Right ventricle myocardium superior (tissue), 1 donor: ENCODE measurements at places on chromosomes 12 and 14. TPM values are rescaled to one million over a fixed set of nuclear protein-coding genes. Genes with fewer than 3 reads are reported as not detected.

- DNase-seq = no peak
Measured at GRCh38 chr14:41313196-41313595, 293.5 kb upstream of the LRFN5 start.

DNA sequence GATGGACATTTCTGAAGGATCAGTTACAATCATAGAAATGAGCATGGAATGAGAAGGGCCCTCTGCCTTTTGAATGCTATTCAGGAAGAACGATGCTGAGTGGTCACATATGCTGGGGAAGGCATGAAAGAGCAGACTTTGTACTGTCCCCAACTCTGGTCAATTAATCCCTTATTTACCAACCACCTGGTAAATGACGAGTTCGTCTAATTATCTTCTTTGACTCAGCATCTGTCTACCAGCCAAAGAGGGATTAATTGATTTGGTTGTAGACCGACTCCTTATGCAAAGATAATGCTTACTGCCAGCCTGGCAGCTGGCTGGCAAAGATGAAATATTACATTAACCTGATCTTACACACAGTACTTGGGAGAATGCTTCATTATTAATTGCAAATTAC is 152.2 kb downstream of the CHST11 start:
- DNase-seq = no peak

DNA sequence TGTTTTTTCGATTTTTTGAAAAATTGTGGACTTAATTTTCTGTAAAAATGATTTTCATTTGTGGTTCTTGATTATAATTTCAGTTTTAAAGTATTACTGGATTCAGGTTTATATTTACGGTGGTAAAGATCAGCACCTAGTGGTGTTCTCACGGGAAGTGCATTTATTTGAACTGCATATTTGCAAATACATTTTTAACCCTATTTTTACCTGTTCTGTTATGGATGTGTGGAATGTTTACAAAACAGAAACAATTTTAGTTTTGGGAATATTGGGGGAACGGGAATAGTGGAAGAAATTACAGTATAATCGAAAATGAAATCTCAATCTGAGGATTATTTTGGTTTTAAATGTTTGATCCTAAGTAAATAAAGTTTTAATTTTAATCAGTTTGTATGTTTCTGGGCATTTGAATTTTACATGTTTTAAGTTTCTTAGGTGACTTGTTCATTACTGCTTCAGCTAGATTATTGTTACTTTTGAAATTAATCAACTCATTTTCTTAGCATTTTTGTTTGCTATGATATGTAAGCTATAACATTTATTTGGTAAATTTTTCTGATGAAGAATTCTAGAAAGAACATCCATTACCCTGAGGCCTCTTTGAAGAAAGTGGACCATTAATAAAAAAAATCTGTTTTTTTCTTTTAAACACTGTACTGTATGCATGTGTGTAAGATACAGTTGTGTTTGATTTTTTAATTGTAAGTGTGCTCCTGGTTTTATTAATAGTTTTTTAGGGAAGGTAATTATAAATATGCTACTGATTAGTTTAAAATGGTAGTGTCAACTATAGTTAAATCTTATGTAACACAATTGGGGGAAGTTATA is 942 bp downstream of the ATF7IP start:
- no peak for DNase-seq

Gene KRT74
- total RNA-seq = not detected

Gene ENO2
- 7.4 TPM for total RNA-seq

Gene CFAP251
- total RNA-seq = 0.65 TPM

DNA sequence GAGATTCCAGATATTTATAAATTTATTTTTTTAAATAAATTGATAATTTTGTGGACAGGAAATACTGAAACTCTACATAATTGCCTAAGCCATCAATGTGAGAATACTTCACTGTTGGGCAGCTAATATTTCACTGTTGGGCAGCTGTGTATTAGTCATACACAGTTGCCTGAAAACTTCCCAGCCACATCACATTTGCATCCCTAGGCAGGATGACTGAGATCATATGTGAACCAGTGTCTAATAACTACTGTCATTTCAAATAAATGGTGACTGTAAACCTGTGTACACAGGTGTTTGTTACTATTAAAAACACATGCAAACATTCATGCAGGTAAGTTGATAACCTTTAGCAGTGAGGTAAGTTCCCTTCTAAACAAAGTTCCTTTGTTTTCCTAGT is 43.9 kb downstream of the TMTC3 start:
- no peak for DNase-seq

- DNase-seq = no peak
Measured at GRCh38 chr12:33994857-33995808, 27.2 kb upstream of the ALG10 start.

Gene FITM1
- 126 TPM for total RNA-seq

DNA sequence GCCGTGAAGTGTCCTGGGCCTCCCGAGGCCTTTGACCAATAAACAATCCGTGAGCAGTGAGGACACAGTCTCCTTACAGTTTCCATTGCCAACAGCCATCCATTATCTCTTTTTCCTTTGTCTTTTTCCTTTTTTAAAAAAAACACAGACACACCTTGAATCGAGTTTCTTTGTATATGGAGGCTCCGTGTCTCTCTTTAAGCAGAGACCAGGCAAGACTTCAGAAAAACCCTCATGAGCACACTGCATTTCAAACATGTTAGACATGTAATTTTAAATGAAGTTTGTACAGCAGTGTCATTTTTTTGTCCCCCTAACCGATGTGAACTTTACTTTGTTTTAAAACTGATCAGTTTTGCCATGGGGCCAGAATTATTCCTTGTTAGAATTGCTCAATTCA is 111.1 kb downstream of the SPTSSA start:
- no peak for DNase-seq

Gene KLHL33
- total RNA-seq = 0.70 TPM

DNA sequence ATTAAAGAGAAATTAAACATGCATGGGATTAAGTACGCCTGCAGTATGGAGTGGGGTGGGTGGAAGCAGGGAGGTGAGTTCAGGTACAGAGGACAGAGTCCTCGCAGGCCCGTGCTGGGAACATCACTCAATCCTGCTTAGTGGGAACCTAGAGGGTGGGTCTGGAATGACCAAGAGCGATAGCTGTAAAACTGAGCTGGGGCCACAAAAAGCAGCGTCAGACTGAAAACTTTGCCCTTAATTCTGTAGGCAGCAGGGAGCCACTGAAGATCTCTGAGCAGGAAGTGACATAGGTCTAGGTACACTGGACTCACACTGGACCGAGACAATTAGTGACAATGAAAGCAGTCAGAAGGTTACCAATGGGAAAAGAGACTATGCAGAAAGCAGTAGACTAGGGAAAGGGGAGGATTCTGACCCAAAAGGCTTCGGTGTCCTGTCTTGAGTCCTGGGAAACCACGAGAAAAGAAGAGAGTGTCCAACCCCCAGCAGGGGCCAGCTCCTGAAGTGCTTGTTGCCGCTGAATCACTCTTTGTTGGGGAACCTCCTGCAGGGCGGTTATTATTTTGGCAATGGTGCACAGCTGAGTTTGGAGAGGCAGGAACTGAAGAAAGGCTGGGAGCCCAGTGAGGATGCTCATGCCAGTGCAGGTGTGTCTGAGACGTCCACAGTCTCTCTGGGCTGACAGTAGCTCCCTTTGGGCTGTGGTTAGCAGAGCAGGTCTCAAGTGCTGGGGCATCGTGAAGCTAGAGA is 97.4 kb downstream of the PLXNC1 start:
- DNase-seq = no peak

GRCh38 chr12:94128280-94128679 is 20.1 kb upstream of the PLXNC1 start:
- DNase-seq = no peak

DNA sequence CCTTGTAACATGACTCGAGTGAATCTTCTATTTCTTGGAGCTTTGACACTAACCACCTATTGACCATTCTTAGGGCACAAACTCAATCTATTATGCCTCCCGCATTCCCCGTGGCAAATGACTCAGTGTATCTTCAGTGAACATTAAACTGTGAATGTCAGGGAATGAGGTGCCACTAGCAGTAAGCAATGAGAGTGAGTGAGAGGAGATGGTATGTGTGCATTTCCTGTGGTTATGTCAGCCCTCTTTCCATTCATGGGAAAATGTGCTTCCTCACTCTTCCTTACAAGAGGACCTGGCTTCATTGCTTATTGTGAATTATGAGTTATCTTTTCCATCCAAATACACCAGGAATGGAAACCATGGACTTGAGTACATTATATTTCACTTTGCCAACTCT is 229.2 kb downstream of the EMP1 start:
- DNase-seq = no peak

DNA sequence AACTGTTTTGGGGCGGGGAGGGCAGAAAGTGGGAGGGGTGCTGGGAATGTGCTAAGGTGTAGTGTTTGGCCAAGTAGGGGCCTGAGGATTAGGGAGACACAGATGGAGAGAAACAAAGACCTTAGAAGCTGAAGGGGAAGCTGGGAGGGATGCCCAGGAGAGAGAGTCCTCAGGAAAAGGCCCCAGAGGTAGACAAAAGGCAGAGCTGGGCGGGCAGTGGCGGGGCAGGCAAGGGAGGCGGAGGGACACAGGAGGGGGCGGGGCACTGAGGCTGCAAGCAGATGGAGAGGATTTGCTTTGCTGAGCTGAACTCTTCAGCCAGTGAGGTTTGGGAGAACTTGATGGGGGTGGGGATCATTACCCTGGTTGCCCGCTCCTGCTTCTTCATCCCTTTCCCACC is 2.8 kb downstream of the PTMS start:
- DNase-seq = peak; percentile 75

Gene IPO8
- 23.0 TPM for total RNA-seq

Gene NID2
- total RNA-seq = 39.5 TPM

Gene CCND2
- total RNA-seq = 206 TPM

GRCh38 chr12:109729371-109729781 is 15.8 kb downstream of the FAM222A start:
- DNase-seq = peak; percentile 22

GRCh38 chr12:127284870-127285431 is 982.0 kb upstream of the TMEM132C start:
- no peak for DNase-seq

GRCh38 chr12:132248453-132249167 is 80.8 kb downstream of the GALNT9 start:
- peak; percentile 8 for DNase-seq

DNA sequence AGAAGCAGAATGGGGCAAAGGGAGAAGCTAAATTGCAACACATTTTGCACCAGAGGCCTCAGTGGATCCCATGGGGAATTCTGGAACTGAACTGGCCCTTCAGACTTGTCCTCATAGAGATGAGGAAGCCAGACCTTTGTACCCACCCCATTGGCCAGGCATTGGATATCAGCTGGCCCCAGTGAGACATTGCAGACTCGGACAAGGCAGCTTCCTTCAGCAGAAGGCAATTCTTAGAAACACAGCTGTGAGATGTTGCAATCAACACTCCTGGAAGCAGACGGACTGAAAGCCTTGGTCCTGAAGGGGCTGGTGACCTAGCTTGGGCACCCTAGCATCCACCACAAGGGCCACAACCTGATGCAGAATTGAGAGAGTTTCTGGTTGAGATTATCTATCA is 218.1 kb downstream of the MSRB3 start:
- peak; percentile 55 for DNase-seq

Gene FBLN5
- total RNA-seq = 70.5 TPM

- DNase-seq = no peak
Measured at GRCh38 chr12:23731493-23731892, 218.0 kb downstream of the SOX5 start.

DNA sequence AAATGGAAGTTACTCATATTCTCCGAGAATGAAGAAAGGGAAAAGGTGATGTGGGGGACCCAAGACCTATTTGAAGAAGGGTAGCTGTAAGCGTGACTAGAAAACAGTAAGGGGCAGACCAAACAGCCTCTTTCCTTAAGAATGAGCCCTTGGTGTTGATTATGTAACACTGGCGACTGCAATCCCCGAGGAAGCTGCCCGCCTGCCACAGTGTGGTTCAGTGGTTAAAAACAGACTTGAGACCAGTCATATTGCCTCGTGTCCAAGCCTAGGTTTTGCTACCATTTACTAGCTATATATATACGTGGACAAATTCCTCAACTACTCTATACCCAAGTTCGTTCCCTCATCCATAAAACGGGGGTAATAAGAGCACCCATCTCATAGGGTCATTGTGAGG is 49.1 kb downstream of the SSPN start:
- no peak for DNase-seq

Gene CLEC6A
- total RNA-seq = not detected

Gene GPR65
- total RNA-seq = 0.38 TPM

- no peak for DNase-seq
Measured at GRCh38 chr14:89004166-89004565, 179.7 kb downstream of the TTC8 start.

DNA sequence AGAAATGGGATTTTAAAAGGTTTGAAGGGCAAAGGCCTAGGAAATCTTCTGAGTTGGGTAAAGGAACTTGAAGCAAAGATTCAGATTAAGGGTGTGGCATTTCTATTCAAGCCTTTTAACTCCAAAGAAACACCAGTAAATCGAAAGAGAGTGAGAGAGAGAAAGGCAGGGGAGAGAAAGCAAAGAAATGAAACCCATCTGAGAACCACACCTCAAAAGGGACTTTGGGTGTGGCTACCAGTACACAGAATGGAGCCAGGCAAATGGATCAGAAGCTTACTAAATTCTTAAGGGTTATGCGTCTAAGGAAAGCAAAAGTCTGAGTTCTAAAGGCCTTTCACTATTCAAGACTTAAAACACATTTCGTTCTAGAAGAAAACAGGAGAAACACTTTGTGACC is 277.4 kb downstream of the BCL11B start:
- no peak for DNase-seq

DNA sequence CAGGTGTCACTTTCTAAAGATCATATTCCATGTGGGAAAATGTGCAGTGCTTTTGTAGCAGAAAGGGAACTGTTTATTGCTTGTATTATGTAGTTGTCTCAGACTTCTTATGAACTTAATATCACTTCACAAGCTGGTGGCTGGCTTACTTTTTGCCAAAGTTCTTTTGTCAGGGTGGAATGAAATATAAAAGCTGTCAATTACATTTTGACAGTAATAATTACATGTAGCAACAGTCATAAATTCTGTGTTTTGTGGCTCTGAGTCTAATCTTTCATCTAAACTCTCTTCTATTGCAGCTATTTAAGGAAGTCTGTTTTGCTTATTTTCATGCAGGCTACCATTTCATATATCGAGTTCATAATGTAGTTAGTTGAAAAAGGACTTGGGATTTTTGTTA is 106.6 kb downstream of the OTOGL start:
- DNase-seq = no peak

Gene SLC24A4
- 0.27 TPM for total RNA-seq

DNA sequence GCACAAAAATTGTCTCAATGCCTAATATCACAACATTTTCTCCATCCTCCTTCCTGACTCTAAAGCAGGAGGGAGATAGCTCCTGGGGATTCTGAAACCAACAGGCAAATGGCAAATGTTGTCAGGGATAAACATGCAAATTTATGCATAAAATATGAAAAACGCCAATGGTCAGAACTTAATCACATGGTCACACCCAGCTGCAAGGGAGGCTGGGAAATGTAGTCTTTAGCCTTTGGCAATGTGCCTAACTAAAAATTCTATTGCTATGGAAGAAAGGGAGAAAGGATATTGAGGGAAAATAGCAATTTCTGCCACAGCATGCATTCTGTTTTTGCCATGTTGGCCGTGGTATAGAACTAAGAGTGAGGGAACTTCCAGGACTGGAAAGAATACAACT is 11.7 kb upstream of the OASL start:
- DNase-seq = no peak

- peak; percentile 61 for DNase-seq
Measured at GRCh38 chr12:53223389-53224060, 8.5 kb downstream of the RARG start.
